Activated CD4-positive, alpha-beta T cell treated with anti-CD3 and anti-CD28 coated beads, Interleukin-2, amount 10 ng/mL, durations not matched to agents 7 days and 5 days (primary cell): ENCODE measurements at places on chromosomes 6 and 20. TPM values are rescaled to one million over a fixed set of nuclear protein-coding genes. Genes with fewer than 3 reads are reported as not detected.

GRCh38 chr20:51174536-51174935, 151.6 kb upstream of the KCNG1 start:
- no peaks in the 10 kb centered on the region for H3K4me1 ChIP-seq
- no peak overlapping the region for H3K4me3 ChIP-seq
- H3K27ac ChIP-seq, result no peak overlapping the region
- H3K36me3 ChIP-seq, result no peaks in the 10 kb centered on the region
- no peak for DNase-seq
- H3K27me3 ChIP-seq, result peaks cover 23% of the 10 kb centered on the region

MATN4 gene
- 0.25 TPM for total RNA-seq

GRCh38 chr6:395432-396125, 4.0 kb downstream of the IRF4 start:
- no peak for DNase-seq
- peak overlapping the region; percentile 54 for H3K27ac ChIP-seq
- H3K27me3 ChIP-seq, result no peaks in the 10 kb centered on the region
- peak overlapping the region; percentile 91 for H3K4me3 ChIP-seq
- H3K4me1 ChIP-seq, result peaks cover 67% of the 10 kb centered on the region

DEFB124 gene
- not detected for total RNA-seq
